ENCODE measurements at places on chromosomes 11 and 22. TPM values are rescaled to one million over a fixed set of nuclear protein-coding genes. Genes with fewer than 3 reads are reported as not detected.
A peak's percentile ranks its signal among the peaks of the same experiment; 100 is the strongest.

Gene ADAMTS15
- not detected for total RNA-seq

Gene ZP1
- not detected for total RNA-seq

GRCh38 chr11:113255096-113255495 is 59.3 kb upstream of the TTC12 start:
- no peak for DNase-seq

Gene EIF4G2
- 592 TPM for total RNA-seq

Gene KRTAP5-8
- not detected for total RNA-seq

- peak; percentile 9 for DNase-seq
These were observed 206.7 kb upstream of the TBCEL start for GRCh38 chr11:120817158-120817557.

DNA sequence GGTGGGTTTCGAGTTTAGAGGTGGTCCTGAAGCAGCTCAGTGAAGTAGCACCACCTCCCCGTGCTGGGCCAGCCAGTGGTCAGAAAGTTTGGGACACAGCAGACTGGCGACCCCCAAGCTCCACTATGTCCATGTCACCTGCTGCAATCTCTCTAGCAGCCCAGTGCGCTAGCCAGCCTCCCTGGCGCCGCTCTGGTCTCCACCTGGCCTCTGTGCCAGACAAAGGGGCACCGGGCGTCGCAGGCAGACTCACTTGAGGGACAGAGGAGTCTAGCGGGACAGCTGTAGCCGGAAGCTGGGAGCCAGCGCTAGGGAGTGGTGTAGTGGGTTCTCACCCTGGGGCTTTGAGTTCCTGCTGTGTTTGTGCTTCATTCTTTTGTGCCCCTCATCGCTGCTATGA is 25.5 kb downstream of the MYBPC3 start:
- DNase-seq, result no peak

- DNase-seq, result peak; percentile 53
These were observed 6.6 kb upstream of the ARAP1 start for GRCh38 chr11:72758690-72759389.

DNA sequence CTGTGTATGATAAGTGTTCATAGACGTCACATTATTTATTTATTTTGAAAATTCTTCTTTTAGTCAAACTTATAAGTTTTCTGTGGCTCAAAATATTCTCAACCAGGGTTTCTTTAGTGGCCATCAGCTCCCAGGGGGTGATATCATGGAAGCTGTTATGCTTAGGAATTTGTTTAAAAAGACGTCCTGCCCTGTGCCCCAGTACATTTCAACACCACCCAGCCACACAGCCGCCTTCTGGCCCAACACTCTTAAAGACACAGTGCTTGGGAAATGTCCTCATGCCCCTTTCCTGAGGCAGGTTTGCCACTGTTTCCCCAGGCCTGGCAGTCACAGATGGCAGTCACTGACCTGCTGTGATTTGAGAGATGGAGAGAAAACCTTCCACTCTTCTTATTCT is 19.9 kb downstream of the TSKU start:
- DNase-seq, result peak; percentile 30

- DNase-seq, result no peak
These were observed 40.5 kb upstream of the PRDM11 start for GRCh38 chr11:45105984-45106375.

- DNase-seq, result no peak
These were observed 1.6 kb upstream of the SUSD2 start for GRCh38 chr22:24179478-24180210.

- peak; percentile 95 for DNase-seq
These were observed 4.3 kb upstream of the PATZ1 start for GRCh38 chr22:31350410-31350863.
